ENCODE measurements at places on chromosomes 1 and 21.

DNA sequence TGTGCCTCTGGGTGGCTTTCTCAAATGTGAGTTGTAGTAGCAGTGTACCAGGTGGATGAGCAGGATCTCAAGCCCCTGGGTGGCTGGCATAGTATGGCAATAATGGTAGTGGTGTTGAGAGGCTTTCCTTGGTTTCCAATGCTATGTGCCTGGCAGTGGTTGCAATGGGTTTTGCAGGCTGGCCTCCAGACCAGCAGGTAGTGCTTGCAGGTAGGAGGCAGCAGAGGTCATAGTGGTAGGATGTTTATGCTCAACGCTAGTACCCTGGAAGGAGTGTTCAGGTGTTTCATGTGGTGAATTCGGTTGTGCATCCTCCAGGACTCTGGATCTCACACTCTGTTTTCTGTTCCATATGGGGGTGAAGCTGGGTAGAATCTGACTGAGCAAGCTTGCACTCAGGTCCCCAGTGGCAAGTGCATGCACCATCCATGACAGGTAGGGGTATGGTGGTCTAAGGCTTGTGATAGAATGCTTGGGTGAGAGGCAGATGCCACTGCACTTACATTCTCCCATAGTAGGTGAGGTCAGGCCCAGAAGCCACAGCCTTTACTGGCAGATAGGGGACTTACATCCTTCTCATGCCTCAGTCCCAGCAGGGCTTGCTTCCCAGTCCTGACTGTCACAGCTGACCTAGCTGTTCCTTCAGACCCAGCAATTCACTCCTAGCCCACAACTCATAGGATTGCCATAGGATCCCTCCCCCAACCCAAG is 410.5 kb upstream of the LRRC7 start:
- DNase-seq, result no peak

DNA sequence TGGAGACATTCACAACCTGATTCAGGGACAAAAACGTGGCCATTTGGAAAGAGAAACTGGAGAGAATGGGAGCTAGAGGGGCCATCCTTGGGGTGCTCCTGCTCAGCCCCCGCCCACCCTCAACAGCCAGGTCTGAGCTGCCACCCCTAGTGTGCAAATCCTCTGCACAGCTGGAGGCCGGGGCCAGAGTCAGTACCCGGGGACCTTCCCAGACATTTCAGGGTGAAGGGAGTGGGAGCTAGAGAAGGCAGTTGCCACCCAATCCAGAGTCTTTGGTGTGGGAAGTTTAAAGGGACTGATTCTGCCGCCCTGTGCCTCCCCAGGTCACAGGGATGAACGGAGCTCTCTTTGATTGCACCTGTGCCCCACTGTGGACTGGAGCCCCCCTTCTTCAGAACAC is 397.4 kb downstream of the MATN1 start:
- DNase-seq, result no peak

DNA sequence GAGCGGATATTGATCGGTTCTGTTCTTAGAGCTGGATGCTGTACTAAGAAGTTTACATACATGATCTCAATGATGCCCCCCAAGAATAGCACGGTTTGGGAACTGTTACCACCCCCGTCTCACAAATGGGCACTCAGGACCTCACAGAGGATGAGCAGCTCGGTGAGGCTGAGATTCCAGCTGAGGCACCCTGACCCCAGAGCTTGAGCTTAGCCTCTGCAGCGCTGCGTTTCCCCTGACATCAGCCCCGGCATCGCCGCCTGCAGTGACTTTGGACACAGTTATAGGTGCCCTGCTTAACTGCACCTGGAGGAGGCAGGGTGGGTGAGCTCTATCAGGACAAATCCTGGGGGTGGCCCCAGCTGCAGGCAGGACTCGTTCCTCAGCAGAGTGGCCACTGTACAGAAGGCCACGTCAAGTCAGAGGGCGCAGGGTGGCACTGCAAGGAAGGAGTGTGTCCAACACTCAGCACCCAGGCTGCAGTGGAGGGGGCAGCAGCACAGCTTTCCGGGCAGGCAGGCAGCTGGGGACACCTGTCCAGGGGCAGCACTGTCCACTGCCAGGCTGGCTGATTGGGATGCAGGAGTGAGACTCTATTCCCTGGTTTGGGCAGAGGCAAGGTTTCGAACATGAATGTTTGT is 65.8 kb upstream of the ABCG1 start:
- DNase-seq, result no peak

- no peak for DNase-seq
Measured at GRCh38 chr1:203346060-203346768, 4.7 kb downstream of the FMOD start.

DNA sequence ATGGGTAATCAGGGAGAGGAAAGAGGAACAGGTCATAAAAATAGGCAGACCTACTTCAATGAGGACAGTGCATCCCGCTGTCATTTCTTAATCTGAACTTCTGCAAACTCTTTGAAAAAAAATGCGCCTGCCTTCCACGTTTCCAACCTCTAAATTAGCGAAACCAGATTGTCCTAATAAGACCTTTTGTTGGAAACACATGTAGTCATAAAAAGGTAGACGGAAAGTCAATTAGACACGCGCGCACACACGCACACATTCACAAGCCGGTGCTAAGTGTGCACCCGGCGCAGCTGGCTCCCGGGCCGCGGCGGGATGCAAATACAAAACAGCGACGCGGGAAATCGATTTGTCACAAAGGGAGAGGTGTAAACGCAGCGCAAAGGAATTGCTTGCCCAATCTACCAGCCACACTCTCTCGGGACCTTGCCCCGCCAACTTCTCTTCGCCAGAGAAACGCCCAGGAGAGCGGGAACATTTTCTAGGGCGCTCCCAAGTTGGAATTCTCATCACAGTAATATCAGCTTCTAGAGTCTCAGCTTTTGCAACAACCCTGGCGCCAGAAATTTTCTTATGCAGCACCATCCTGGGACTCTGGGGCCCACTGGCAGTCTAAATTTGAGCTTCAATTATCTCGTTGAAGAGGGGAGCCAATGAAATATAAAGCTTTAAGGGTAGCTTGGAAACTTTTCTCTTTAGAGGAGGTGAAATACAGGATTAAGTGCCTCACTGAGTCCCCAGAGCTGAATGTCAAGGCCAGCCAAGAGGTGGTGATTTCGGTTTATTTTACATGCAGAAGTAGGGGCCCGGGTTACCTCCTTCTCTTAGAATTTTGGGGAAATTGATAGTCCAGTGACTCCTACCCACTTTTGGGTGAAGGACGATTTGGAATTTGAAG is 4.5 kb downstream of the PRRX1 start:
- DNase-seq, result no peak

- DNase-seq, result no peak
Measured at GRCh38 chr1:49199564-49199963, 422.9 kb upstream of the BEND5 start.

DNA sequence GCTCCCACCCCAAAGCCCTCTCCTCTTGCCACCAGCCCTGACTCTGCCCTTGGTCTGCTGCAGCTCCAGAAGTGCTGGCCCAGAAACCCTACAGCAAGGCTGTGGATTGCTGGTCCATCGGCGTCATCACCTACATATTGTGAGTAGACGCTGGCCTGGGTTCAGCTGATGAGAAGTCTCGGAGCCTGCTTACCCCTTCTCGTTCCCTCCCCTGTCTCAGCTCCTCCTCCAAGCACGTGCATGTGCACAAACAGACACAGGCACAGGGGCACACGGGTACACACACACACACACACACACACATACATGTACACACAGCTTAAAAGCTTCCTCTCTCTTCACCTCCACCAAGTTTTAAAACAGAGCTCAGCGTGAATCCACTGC is 24.3 kb downstream of the CAMK1G start:
- DNase-seq, result no peak

GRCh38 chr21:43942201-43942600 is 69.9 kb upstream of the TRAPPC10 start:
- DNase-seq, result no peak

DNA sequence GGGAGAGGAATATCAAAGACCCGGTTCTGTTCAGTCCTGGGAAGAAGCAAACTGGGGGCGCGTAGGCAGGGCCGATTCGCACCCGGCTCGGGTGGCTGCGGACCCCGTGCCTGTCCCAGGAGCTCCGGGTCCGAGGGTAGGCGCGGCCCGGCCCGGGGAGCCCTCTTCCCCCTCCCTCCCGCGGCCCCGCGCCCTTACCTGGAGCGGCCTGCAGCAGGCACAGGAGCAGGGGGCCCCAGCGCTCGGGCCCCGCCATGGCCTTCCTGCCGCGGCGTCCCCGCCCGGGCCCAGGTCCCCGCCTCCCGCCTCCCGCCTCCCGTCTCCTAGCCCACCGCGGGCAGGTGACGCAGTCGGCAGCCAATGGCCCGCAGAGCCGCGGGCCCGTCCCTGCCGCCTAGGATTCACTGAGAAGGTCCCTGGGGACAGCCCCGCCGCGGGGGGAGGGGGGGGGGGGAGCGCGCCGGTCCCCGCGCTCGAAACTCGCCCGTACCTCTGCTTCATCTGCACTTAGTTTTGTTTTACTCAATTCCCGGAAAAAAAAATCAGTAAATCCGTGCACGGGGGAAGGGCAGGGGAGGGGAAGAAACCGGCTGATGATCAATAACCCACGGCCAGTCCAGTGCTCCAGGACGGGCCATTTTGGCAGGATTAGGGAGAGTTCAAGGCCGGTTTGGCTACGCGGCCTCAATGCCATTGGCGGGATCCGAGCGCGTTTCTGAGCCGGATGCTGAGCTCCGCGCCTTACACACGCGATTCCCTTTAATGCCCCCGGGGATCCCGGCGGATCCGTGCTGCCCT is at the start of gene IFNLR1:
TSS of gene IFNLR1 (minus strand) at position 297 of the 798 bp plus-strand sequence. CDS start at position 256, 41 bp downstream.
- peak; percentile 48 for DNase-seq

DNA sequence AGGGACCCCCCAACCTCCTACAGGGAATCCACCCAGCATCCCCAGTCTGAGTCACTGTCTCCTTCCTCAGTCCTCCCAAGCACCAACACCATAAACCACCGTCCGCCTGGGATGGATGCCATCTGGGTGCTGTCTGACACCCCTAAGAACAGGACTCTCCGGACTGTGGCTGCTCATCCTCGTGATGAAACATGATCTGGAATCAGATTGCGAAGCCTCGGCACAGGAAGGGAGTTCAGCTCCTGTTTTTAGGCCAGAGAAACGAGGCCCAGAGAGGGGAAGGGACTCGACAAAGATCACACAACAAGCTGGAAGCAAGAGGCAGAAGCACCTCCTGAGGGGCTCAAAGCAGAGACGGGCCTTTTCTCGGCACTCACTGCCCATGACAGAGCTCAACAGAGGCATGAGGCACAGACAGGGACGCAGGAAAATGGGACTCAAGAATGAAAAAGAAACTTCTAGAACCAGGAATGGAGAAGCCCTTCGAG is 8.4 kb downstream of the KCNN3 start:
- no peak for DNase-seq

GRCh38 chr1:23597635-23598388 is 38.5 kb upstream of the ID3 start:
- no peak for DNase-seq

DNA sequence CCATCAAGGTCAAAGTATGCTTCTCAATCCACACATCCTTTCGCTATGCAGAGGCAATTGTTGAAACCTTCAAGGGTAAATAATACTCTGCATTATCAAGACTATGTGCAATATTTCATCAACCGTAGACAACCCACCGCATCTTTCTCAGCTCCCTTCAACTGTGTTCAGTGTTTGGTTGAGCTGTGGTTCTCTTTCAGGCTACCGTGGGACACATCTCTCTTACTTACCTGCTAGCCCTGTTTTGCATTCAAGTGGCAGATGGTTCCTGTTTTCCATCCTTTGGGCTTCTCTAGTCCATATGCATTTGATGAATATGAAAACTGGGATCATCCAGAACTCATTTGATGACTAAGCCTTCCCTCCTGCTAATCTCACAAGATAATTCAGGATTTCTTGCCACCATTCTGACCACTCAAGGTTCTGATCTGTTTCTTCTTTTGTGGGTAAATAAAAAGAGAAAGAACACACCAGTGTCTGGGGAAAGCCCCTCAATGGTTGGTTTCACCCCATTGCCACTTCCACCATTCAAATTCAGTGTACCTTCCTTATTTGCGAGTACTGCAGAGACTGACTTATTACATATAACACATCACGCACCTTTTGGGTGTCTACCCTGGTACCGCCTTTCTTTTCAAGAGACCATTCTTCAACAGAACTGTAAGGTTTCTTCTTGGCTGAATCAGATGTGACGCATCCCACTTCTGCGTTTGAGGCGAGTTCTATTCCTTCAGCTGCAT is 61.7 kb downstream of the BACE2 start:
- no peak for DNase-seq

DNA sequence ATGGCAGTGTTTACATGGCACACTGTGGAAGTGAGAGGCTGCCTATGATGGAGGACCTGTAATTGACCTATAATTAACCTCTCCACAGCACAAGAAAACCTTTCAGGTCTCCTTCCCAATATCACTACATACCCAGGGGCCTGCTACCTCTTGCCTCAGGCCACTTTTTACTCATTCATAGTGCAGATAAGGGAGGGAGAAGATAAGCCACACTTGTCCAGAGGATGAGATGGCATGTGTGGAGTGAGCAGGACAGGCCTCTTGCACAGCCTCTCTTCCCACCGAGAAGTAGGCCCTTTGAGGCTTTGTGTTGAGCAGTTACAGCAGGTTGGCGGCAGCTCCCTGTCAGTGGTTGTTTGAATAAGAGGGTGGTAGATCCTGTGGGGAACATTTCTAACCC is 31.1 kb upstream of the IKBKE start:
- no peak for DNase-seq

- DNase-seq, result no peak
Measured at GRCh38 chr1:244962130-244962529, 97.8 kb upstream of the HNRNPU start.

DNA sequence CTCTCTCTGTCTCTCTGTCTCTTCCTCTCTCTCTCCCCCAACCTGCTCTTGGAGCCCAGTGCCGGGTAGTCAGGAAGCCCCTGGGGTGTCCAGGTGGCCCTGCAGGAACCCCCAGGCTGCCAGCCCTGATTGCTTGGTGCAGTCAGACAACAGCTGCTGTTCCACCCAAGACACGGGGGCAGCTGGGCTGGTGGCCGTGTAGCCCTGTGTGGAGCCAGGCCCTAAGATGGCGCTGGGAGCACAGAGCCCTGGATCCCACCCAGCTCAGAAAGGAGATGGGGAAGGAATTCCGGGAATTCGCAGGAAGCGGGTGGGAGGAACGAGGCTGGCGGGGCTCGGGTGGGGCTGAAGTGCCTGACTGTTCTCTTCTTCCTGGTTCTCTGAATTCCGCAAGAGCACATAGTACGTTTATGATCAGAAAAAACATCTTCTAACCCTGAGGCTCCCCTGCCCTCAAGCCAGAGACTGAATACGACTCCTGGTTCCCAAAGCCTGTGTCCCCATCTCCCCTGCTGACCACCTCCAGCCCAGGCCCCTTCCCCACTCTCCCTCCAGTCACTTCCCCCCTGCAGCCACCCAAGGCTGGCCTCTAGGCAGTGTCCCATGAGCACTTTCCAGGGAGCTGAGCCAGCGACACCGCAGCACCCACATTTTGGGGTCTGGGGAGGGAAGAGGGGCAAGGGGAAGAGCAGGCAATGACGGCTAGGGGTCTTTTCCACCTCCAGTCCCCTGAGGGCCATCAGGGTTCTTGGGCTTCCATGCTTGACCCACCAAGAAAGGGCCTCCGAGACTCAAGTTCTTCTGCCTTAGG is 55.0 kb downstream of the WNT9A start:
- DNase-seq, result no peak

Measured in naive thymus-derived CD4-positive, alpha-beta T cell (primary cell).